Breast epithelium (tissue), 4 donors: ENCODE measurements at places on chromosomes 1 and 21. TPM values are rescaled to one million over a fixed set of nuclear protein-coding genes. Genes with fewer than 3 reads are reported as not detected.

ELF3 gene
- total RNA-seq: 1.3 TPM

- no peak for DNase-seq
Measured at GRCh38 chr1:147089457-147089856, 82.8 kb downstream of the PRKAB2 start.

RSPH1 gene
- total RNA-seq: 0.48 TPM

OR2M3 gene
- under 0.01 TPM for total RNA-seq

ZNF683 gene
- total RNA-seq: 0.59 TPM

BTBD8 gene
- 7.2 TPM for total RNA-seq

TSSK3 gene
- total RNA-seq: 3.9 TPM

GRCh38 chr1:7688659-7689058 is 82.4 kb upstream of the VAMP3 start:
- DNase-seq: no peak

FAM177B gene
- 2.3 TPM for total RNA-seq

LRRC53 gene
- total RNA-seq: not detected

FMO2 gene
- total RNA-seq: 141 TPM

DNA sequence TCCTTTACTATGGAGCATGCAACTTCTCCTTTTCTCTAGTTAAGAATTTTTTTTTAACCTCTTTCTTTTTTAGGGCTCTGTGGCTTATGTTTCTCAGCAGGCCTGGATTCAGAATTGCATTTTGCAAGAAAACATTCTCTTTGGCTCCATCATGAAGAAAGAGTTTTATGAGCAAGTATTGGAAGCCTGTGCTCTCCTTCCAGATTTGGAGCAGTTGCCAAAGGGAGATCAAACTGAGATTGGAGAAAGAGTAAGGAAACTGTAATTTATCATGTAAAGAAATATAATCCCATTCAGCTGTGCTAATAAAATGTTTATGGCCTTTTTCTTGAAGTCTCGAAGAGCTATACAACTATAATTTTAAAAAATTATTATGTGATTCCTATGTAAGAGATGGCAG is 70.1 kb downstream of the HSPA13 start:
- DNase-seq: no peak

GRCh38 chr1:2163205-2163604 is 31.4 kb downstream of the FAAP20 start:
- no peak for DNase-seq

RGS8 gene
- not detected for total RNA-seq

DNA sequence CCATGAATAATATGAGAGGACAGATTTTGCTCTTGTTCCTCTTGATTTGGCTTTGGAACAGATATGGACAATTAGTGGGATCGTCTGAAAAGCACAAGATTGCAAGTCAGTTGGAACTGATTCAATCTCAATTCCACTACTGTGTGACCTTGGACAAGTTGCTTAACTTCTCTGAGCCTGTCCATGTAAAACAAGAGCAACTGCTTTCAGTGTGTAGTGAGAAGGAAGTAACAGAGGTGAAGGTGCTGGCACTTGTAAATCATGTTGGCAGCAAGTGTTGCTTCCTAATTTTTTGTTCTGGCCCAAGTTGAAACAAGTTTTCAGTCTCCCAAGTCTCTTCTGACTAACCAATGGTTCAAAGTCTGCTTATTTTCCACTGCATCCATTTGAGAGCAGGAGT is 15.3 kb downstream of the INKA2 start:
- DNase-seq: no peak

DNA sequence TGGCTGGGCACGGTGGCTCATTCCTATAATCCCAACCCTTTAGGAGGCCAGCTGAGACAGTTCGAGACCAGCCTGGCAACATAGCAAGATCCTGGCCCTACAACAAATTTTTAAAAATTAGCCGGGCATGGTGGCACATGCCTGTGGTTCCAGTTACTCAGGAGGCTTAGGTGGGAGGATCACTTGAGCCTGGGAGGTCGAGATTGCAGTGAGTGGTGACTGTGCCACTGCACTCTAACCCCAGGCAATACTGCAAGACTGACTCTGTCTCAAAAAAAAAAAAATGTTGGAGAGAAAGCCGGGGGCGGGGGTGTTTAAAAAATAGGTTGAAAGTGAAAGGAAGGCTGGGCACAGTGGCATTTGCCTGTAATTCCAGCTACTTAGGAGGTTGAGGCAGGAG is 16.5 kb downstream of the CLDN19 start:
- DNase-seq: no peak

DNA sequence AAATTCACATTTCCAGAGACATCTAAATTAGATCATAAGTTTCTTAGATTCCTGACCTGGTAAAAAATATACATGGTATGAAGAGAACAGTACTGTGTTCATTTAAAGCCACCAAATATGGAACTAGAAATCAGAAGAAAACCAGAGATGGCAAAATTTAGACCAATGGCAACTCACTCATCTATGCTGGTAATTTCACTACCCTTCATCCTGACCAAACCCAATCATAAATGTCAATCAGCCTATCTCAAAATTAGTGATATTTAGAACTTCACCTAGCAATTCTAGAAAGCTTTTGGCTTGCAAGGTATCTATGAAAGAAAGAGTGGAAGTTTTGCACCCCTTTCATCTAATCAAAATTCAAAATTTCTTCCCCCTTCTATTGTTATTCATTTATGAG is 107.7 kb downstream of the NIBAN1 start:
- DNase-seq: no peak

DNA sequence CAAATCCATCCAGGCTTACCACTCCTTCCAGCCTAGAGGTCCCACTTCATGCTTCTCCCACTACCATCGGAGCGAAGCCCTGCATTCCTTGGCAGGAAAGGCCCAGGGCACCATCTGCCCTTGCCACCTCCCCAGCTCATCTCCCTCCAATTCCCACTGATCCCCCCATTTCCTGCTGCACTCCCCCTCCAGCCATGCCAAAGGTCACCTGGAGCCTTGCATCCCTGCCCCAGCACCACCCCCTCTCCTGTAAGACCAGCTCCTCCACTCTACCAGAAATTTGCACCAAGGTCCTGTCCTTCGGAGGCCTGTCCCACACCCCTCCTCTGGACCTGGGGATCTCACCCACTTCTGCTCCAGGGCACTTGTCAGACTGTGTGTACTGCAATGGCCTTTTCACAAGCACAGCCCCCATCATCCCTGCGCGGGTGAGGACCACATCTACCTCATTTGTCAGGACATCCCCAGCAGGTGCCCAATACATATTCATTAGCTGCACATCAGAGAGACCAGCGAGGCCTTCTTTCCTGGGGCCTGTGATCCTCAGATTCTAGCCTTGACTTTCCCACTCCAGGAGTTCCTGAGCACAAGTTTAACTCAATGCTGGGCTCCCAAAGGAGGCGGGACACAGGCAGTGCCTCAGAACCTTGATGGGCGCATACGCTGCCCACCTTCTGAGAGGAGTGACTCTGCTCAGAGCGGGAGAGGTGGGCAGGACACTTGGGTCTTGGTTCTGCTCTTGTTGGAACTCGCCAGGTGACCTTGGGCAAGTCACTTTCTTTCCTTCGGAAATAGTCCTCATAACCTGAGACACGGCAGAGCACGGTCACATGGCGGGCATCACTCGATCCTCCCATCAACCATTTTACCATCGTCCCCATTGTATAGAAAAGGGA is 49.9 kb upstream of the EDN2 start:
- no peak for DNase-seq

B3GALT2 gene
- total RNA-seq: 0.32 TPM

GRCh38 chr1:7549277-7550161 is 221.6 kb upstream of the VAMP3 start:
- DNase-seq: peak; percentile 30

DNA sequence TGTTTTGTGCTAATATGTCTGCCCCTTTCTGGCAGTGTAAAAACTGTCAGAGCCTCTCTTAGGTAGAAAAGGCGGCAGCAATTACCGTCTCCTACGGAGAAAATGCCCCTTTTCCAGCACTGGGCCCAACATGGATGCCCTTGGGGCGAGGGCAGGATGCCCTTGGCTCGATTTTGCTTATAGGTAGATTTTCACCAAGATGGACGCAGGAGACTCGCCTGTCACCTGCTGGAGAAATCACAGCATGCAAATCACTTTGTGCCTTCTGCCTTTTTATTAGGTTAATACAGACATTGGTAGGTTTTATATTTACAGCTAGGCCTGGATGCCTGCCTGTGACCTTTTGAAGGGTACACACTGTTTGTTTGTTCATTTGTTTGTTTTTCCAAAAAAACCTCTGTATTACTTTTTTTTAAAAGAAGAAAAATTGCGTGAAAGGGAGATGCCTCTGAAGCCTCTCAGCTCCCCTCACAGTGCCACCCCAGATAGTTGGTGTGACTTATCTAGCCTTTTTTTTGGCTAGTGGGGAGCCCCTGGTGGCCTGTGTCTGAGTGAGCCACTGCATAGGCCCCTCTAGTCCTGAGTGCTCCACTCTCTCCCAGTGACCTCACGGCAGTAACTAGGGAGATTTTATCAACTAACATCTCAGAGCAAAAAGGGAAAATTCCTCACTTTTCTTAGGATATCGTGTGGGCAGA is 2.5 kb downstream of the ATP1B1 start:
- no peak for DNase-seq

- DNase-seq: no peak
Measured at GRCh38 chr1:17359031-17359430, 13.0 kb upstream of the PADI6 start.

RIPPLY3 gene
- not detected for total RNA-seq

- no peak for DNase-seq
Measured at GRCh38 chr1:62307895-62308492, 11.2 kb downstream of the KANK4 start.

DNA sequence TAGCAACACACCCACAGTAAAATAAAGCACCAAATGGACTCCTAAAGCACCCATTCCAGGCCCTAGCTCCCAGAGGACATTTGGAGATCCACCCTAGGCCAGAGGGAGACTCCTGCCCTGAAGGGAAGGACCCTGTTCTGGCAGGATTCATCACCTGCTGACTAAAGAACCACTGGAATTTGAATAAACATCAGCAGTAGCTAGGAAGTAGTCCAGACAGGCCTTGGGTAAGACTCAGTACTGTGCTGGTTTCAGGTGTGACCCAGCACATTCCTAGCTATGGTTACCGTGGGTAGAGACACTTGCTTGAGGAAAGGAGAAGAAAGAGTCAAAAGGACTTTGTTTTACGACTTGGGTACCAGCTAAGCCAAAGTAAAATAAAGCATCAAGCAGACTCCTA is 92.7 kb upstream of the LRRC7 start:
- no peak for DNase-seq

MAP3K21 gene
- total RNA-seq: 9.5 TPM

IQGAP3 gene
- 0.15 TPM for total RNA-seq
